ENCODE measurements at places on chromosomes 6 and 20.

DNA sequence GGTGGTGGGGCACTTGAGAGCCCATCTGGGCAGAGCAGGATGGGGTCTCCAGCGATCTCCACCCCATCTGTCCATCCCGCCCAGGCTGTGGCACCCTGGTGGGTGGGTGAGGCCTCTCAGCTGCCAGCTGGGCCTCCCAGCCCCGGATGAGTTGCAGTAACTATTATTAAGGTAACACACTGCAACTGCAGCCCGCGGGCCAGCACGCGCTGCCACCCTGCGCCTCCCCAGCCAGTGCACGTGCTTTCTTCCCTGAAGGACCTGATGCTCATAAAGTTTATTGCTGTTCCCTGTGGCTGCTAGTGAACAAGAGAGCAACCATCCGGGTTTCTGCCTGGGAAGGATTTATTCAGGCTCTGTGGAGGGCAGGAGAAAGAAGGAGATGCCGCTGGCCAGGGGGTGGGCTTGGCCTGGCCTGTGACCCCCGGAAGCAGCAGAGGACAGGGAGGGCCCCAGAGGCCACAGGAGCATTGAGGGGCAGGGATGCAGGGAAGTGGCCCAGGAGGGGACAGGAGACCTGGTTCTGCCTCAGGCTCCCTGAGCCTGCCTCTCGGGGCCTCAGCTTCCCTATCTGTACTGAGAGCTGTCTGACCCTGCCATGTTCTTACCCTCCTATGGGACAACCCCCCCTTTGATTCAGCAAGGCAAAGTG is 1.7 kb downstream of the IP6K3 start:
- DNase-seq, result no peak

- no peak for DNase-seq
Observed at GRCh38 chr6:14228571-14228970, 111.0 kb downstream of the CD83 start.

DNA sequence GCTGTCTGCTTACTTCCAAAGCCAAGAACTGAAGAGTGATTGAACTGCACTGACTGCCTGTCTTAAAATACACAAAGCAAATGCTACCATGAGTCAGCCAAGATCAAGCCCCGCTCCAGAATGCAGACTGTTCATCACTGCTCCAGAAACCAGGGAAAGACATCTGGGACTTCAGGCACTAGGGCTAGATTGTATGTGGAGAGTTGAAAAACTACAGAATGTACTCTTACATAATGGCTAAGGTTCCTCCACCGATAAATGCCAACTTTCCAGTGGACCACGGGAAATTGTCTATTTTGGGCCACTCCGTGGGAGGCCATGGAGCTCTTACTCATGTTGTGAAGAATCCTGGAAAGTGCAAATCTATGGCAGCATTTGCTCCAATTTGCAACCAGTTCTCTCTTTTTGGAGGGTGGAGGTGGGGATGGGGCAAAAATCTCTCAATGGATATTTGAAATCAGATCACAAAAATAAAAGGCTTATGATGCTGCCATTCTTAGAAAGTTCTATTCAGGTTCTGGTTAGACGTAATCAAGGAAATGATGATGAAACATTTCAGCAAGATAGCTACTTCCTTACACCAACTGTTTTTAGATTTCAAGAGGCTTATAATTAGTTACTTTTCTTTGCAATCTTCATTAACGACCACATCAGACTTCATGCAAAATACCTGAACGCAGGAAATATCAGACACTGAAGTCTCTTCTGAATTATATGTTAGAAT is 11.8 kb upstream of the CAP2 start:
- DNase-seq, result no peak

- DNase-seq, result no peak
Observed at GRCh38 chr6:53411451-53411850, 62.7 kb upstream of the ELOVL5 start.

DNA sequence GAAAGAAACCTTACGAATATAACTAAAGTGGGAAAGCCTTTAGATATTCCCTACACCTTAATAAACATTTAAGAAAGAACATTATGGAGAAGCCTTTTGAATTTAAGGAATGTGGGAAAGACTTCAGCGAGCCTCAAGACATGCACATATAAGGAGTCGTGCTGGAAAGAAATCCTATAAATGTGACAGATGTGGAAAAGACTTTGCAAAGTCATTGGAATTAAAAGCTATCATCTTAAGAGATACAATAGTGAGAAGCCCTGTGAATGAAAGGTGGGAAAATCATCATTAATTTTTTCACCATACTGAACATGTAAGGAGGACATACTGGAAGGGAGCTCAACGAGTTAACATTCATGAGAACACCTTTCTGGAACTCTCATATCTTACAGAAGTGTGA is 650.5 kb upstream of the DEFB115 start:
- DNase-seq, result no peak

GRCh38 chr20:48189181-48189580 is 403.9 kb upstream of the SULF2 start:
- peak; percentile 9 for DNase-seq

DNA sequence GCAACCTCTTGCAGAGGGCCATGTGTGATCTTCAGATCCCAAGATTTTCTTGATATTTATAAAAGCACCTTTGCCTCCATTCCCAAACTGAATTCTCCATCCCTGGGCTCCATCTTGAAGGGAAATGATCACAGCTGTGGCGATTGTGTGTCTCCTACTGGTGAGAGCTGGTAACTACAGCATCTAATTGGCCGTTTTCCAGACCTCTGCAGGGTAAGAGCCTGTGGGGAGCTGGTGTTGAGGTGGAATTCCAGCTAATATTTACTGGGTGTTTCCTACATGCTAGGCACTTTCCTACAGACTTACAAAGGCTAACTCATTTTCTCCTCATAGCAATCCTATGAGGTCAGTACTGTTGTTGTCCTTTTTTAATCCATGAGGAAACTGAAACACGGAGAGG is 59.2 kb upstream of the FNDC1 start:
- DNase-seq, result peak; percentile 36

All from left lung (tissue), 14 donors.